Left hindlimb (tissue), 1 donor: ENCODE measurements at places on chromosomes 5 and 9.

DNA sequence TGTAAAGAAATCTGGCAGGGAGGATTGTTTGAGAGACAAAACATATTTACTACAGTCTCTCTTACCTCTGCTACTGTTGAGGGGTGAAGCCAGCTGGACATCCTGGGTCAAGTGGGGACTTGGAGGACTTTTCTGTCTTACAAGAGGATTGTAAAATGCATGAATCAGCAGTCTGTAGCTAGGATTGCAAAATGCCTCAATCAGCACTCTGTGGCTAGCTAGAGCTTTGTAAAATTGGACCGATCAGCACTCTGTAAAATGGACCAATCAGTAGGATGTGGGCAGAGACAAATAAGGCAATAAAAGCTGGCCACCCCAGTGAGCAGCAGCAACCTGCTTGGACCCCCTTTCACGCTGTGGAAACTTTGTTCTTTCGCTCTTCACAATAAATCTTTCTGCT lies 995.8 kb upstream of the CDH6 start:
- DNase-seq: no peak

- DNase-seq: no peak
These were observed 9.7 kb upstream of the TRPM3 start for GRCh38 chr9:71131145-71131544.

GRCh38 chr9:136352682-136353081 lies 10.9 kb downstream of the DNLZ start:
- no peak for DNase-seq

- no peak for DNase-seq
These were observed 45.7 kb upstream of the GHR start for GRCh38 chr5:42377496-42377895.

DNA sequence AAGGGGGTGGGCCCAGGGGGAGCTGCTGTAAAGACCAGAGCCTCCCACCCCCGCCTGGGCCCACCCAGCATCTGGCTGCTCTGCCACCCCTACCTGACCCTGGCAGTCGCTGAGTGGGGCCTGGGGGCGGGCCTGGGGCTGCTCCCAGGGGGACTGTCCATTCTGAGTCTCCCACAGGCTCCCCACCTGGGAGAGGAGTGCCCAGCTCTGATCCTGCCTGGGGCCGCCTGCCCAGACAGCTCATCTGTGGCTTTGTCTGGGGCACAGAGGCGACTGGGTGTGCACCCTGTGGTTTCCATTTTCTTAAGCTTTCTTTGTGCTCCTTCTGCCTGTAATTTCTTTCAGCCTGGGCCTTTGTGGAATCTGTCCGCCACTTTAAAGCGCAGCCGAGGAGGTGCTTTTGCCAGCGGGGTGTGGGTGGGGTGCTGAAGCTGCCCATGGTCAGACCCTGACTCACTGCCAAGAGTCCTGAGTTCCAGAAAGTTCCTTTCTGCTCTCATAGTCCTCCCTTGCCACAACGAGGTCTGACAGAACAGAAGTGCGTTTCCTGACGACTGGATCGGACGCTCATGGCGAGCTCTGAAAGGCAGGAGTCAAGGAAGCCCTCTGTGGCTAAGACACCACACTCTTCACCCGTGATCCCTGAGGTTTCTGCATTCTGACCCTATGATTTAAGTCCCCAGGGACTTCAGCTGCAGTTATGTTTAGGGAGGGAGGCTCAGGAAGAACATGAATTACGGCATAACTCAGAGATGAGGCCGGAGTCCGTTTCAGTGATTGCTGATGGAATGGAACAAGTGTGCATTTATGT lies 225.0 kb downstream of the FANCC start:
- peak; percentile 78 for DNase-seq

GRCh38 chr5:113574417-113574816 lies 60.9 kb downstream of the YTHDC2 start:
- peak; percentile 29 for DNase-seq

DNA sequence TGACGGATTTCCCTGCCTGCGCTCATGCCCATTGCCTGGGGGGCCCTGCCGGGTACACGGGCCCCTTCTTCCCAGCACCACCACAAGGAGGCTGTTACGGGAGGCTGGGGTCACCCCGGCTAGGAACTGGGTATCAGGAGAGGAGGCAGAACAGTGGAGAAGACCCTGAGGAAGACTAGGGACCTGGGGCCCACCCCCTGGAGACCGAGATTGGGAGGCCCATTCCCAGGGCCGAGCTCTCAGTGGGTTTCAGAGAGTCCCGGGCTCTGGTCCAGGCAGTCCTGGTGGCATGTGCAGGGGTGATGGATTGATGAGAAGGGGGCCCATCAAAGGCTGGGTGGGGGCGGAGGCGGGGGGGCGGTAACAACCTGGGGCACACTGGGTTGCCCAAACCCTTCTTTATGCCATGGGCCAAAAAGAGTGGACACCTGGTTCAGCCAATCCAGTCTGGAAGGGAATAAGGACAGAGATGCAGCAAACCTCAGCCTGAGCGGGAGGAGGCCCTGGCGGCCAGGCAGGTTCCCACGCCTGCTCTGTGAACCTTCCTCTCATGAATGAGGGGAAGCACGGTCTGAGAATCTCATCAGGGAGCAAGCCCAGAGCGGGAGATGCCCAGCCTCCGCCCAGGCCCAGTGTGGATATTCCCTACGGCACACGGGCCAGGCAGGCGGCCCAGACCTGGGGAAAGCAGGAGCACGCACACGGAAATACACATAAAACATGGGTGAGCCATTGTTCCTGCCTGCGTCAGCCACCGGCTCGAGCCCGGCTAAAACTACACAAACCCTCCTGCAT lies 785 bp upstream of the P4HA2 start:
- peak; percentile 71 for DNase-seq

- DNase-seq: no peak
These were observed 587.3 kb downstream of the SEMA5A start for GRCh38 chr5:8958602-8959001.

DNA sequence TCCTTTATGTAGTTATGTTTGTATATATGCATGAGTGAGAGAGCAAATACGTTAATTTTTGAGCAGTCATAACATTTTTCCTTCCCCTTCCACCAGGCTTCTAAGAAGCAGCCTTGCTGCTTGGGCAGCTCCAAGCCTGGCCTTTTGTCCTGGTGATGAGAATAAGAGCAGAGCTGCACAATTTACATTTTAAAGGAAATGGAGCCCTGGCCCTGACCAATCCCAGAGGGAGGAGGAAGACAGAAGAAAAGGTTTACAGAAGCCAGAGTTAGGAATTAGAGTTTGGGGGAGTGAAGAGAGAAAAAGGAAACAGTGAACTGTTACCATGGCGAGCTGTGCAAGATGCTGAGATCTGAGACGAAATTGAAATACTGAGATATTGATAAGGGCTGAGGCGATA lies 25.3 kb upstream of the EFNA5 start:
- DNase-seq: no peak
